ENCODE measurements at places on chromosomes 4 and X.

DNA sequence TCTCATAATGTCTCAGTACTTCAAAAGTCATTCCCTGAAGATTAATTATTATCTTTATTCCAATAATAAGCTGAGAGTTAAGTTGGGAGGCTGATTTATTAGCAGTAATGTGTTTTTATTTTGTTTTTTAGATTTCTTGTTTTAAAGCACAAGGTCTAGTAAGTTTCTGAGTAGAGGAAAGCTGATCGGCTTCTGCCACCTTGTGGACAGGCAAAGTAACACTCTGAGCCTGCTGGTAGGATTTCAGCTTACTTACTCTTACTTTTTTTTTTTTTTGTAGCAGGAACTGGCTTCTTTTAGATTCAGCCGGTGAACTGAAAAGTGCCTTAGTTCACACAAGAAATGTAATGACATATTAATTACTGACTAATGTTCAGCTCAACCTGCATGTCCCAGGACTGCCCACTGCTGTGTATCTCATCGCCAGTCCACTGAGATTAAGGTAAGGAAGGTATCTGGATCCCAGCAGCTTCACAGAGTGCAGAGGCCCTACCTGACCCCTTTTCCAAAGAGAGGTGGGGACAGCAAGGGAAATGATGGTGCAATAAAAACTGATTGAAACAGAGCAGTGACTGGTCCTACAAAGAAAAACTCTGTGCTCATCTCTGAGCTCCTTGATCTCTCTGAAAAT lies 126.5 kb downstream of the ADGRA3 start:
- peak; percentile 87 for DNase-seq

DNA sequence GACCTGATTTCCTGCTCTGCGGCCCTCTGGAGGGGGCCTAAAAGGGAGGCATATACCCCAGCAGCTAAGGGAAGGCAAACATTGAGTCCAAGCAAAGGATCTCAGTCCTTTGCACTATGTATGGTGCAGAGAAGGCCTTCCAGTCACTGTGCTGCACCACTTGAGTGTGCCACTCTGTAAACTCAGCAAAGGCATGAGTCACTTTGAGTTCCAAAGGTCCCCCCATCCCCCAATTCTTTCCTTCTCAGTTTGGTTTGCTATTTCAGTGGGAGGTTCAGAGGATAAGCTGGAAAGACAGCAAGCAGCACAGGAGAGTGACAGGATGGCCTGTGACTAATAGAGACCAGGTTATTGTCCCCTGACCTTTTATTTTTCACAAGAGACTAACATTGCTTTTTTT lies 131.3 kb downstream of the FHDC1 start:
- no peak for DNase-seq

DNA sequence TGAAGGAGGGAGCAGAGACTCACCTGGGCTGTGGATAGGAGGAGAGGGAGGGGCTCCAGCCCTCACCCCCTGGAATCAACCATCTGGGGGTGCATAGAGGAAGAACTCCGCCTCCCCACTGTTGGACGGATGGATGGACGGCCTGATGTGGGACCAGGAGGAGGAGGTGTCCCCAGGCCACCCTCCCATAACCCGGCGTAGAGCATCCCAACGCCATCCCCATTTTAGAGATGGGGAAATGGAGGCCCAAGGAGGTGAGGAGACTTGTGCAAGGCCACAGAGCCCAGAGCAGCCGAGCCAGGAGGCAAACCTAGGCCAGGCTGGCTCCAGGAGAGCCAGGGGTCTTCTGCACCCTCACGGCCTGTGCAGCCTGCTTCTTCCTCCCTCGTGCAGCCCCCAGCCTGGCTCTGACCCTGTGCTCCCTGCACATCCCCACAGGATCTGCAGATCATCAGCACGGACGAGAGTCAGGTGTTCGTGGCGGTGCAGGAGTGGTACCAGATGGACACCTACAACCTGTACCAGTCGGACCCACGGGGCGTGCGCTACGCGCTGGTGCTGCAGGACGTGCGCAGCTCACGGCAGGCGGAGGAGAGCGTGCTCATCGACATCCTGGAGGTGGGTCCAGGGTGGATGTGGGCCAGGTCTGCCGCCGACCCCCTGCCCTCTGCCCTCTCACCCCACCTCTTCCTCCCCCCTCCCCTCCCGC lies 241.0 kb upstream of the PSAPL1 start:
- DNase-seq, result no peak

- DNase-seq, result no peak
Observed at GRCh38 chr4:121973816-121974215, 22.0 kb upstream of the TRPC3 start.

- DNase-seq, result no peak
Observed at GRCh38 chr4:117010671-117011070, 74.7 kb downstream of the TRAM1L1 start.

DNA sequence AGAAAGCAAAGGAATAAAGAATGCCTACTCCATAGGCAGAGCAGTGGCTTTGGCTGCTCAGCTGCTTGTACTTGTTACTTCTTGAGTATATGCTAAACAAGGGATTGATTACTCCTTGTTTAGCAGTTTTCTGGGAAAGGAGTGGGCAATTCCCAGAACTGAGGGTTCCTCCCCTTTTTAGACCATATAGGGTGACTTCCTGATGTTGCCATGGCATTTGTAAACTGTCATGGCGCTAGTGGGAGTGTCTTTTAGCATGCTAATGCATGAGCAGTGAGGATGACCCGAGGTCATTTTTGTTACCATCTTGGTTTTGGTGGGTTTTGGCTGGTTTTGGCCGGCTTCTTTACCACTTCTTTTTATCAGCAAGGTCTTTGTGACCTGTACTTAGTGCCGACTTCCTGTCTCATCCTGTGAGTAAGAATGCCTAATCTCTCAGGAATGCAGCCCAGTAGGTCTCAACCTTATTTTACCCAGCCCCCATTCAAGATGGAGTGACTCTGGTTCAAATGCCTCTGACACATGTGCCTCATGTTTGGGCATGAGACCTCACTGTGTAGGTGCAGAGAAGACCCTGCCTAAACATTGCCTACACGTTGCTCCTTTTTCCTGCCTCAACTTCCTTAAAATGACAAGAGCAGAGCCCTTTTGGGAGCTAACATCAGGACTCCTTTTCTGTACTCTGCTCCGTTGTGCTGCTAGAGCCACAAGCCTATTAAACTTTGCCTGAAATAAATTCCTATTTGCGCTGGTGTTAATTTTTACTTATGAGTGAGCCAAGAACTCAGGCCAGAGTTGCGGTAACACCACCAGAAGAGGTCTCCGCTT lies 21.0 kb upstream of the UBA6 start:
- DNase-seq, result no peak

- DNase-seq, result no peak
Observed at GRCh38 chr4:147772459-147772969, 40.6 kb downstream of the ARHGAP10 start.

DNA sequence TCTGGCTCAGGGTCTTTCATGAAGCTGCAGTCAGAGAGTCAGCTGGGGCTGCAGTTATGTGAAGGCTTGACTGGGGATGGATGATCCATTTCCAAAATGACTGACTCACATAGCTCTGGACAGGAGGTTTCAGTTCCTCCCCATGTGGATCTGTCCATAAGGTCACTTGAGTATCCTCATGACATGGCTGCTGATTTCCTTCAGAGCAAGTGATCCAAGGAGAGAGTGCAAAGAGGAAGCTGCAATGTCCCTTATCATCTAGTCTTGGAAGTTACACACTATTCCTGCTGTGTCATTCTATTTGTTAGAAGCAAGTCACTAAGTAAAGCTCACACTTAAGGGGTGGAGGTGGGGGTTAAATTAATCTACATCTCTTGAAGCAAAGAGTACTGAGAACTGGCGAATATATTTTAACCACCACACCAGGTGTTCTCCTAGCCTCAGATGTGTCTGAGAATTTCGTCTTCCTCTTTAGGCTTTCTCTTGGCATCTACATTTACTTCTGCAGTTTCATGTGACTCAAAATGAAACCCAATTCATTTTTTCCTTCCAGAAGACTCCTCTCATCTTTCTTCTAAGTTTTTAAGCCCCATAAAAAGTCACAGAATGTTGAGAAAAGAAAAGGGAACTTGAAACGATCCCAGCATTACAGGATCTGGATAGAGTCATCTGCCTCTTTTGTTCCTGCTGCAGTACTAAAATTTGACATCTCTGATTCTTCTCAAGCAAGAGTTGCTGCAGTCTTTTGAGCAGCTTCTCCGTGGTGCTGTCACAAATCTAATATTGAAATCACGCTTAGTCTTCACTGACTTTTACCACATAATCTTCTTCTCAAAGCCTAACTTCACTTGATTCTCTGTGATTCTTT lies 3.8 kb upstream of the GRPR start:
- DNase-seq, result no peak

GRCh38 chr4:93501946-93502345 lies 326.6 kb upstream of the ATOH1 start:
- DNase-seq, result no peak

DNA sequence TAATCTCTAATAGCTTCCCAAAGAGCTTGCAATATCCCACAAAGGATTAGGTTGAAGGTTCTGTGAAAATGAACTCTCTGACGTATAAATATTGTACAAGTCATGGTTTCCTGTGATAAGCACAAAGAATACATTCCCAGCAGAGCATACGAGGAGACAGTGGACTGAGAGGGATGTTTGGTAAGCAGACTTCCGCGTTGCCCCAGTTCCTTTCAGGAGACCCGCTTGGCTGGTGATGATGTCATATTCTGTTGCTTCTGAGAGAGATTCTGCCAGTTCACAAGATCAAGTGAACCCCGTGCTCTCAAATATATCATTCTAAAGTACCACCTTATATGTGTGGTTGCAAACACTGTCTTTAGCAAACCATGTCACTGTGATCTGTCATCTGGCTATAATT lies 323.9 kb upstream of the CASK start:
- DNase-seq, result no peak
